Activated CD4-positive, alpha-beta T cell treated with anti-CD3 and anti-CD28 coated beads, Interleukin-2, amount 50 U/mL, for 24 hours (primary cell): ENCODE measurements at places on chromosomes 16 and 17.

DNA sequence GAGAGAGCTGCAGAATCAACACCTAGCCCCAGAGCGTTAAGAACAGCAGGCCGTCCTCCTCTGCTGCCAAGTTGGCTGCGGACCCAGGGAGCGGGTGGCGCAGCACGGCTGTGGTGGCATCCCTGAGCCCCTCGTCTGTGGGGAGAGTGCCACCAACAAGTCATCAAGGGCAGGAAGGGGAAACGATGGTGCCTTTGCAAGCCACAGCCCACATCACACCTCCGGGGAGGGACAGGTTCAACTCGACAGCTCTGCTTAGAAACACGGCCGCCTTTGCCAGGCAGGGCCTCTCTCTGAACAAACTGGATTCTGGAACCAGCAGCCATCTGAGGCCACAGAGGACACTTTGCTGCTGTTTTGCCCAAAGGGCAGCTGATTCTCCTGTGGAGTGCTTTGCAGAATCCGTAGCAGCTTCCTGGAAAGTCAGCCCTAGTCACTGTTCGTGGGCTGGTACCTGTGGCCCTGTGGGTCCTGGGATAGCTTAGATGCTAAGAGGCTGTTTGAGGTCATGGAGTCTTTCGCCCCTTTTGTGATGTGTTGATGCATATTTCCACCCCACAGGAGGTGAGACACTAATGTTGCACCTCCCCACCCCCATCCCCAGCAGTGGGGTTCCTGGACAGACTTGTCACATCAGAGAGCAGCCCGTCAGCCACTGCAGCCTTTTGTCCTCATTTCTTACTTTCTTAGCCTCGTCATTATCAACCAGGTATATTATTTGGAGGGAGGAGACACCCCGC is 270.6 kb downstream of the CPPED1 start:
- DNase-seq, result no peak

DNA sequence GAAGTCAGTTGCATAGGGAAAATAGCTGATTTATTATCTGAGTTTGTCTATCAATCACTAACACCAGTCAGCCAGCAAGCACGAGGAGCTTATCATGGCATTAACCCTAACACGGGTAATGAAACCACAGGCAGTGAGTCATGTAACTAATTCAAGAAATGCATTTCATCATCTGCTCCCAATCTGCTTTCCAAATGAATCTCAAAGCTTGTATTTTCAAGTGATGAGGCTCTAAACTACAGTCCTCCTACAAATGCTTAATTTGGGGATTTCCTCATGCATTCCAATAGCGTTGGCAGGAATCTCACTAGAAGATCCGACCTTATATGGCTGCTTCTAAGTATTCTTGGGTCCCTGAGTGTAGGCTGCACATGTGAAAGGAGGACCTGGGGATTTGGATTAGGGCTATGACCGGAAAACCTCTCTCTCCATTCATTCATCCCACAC is 118.4 kb upstream of the HSBP1 start:
- no peak for DNase-seq

GRCh38 chr17:56431736-56432135 is 161.8 kb upstream of the NOG start:
- DNase-seq, result no peak

- no peak for DNase-seq
These were observed 6.5 kb upstream of the QRICH2 start for GRCh38 chr17:76314392-76315227.

DNA sequence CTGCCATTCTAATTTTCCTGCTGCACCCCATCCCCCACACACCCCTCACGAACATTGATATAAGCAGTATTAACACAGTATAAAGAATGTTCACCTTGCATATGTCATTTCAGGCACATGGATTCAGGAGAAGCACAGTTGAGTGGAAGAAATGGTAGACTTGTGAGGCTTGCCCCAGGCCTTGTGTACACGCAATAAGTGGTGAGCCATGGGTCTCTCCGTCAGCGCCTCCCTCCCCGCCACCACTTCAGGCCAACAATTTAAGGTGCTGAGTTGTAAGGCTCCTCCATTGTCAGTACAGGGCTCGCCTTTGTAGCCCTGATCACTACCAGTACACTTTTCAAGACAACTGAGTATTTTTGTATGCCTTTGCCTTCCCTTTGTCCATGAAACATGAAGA is 12.2 kb upstream of the CLEC18C start:
- no peak for DNase-seq

- DNase-seq, result peak; percentile 21
These were observed 37.8 kb downstream of the ITGAE start for GRCh38 chr17:3762922-3763776.

GRCh38 chr16:21656795-21657768 is 4.7 kb upstream of the IGSF6 start:
- DNase-seq, result peak; percentile 47

DNA sequence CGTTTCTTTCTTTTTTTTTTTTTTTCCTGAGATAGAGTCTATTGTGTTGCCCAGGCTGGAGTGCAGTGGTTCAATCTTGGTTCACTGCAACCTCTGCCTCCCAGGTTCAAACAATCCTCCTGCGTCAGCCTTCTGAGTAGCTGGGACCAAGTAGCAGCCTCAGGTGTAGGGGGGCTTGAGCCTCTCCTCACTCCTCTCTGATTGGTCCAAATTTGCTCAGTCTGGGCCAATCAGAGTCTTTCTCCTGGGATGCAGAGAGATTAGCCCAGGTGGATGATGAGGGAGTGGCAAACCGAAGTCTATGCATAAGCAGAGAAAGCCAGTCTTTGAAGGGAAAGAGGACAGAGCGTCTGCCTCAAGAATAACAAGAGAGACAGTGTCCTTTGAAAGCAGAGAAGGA is 99.0 kb downstream of the BMERB1 start:
- no peak for DNase-seq

DNA sequence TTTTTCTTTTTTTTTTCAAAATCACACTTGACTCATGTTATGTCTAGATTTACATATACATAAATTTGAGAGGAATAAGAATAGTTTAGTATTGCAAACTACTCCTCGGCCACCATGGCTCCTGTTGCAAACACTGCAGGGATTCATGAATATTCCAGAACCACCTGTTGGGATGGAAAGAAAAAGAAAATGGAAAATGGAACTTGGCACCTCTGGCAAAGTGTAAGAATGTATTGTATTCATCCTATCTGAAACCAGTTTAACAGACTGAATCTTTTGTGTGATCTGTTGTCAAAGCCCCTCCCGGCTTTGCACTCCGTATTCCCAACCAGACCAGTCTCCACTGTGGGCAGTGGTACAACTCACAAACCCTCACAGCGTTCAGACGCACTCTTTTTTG is 124.4 kb downstream of the SPECC1 start:
- DNase-seq, result no peak

DNA sequence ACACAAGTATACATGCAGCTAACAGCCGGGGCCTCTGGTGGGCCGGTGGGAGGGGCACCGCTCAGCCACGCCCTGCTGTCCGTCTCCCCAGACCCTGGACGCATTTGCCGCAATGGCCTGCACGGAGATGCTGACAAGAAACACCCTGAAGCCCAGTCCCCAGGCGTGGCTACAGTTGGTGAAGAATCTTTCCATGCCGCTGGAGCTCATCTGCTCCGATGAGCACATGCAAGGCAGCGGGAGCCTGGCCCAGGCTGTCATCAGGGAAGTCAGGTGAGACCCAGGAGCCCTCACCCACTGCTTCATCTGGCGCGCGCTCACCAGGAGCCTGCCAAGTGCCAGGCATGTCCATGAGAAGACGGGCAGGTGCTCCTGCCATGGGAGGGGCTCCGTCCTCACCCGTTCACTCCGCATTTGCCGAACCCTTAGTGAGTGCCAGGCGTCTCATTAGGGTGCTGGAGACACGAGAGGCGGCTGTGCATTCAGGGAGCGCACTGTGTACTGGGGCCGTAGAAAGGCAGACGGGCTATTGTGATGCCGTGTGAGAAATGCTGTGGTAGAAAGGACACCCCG is 51.4 kb upstream of the ENDOV start:
- DNase-seq, result no peak

DNA sequence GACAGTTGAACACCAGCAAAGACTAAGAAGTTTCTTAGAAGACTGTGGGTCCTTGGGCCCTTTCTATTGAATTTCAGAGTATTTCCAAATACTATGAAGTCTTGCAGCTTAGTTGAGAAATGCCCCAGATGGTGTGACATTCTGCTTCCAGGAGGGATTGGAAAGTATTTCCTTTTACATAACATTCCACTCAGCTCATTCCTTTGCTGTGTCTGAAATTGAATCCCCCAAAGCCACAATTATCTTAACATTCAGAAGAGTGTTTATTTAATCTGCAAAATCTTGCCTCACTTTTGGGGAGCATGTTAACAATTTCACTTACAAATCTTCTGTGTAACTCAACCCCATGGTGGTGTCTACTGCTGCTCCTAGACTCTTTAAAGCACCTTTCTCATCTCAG is 307.7 kb downstream of the WWOX start:
- no peak for DNase-seq

DNA sequence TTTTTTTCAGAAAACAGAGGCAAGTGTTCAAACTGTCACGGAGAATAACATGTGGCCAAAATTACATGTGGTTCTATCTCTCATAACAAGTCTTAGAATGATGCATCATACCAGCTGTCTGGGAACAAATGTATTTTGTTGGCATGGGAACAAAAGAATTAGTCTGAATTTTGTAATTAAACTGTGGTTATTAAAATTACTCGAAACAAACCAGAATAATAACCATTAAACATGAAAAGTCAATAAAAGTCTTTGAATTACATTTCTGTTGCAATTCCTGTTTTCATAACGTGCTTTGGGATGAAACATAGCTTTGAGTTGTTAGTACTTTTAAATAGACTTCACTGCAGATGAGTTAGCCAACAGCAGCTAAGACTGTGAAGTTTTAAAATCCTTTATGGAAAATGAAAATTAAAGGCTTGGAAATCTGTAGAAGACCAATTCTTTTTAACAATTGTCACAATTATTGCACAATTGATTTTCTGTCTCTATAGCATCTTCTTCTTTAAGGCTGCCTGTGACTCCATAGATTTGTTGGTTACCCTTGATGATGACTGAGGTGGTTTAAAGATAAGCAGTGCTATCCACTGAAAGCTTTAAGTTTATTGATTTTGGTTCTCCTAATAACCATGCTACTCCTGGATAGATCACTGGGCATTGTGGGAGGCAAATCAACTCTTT is 117.9 kb upstream of the AXIN2 start:
- DNase-seq, result no peak

GRCh38 chr17:31726980-31727427 is 132.0 kb downstream of the COPRS start:
- DNase-seq, result no peak

- no peak for DNase-seq
These were observed 83.8 kb downstream of the MARF1 start for GRCh38 chr16:15559176-15559575.

DNA sequence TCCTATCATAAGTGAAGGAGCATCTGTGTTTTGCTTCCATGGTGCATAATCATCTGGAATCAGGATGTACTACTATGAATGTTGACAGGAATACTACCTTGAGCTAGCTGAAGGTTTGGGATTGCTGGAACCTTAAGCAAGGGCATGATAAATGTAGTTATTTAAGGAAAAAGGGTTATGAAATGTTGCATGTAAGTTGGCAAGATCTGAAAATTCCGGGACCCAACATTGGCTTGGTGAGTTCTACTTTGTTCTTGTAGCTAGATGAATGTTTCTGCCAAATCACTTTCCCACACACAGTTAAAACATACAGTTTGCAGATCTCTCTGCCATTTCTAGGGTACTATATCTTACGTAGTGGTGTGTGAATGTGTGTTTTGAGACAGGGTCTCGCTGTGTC is 13.6 kb downstream of the RHOT1 start:
- DNase-seq, result no peak

DNA sequence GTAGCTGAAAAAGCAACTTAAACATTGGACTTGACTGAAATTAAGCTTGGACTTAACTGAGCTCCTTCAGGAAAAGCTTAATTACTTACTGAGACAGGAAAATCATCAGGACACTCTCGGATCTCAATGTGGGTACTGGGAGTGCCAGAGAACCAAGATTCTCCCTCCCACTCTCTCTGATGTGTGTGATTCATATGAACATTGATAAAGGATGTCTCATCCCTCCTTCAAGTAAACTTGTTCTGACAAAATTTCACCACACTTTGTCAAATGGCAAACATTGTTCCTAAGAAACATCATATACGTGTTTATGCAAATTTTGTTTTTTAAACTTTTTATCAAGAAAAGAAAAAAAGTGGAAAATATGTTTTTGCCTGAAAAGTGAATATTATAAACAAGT is 4.1 kb upstream of the SLFN5 start:
- DNase-seq, result no peak

DNA sequence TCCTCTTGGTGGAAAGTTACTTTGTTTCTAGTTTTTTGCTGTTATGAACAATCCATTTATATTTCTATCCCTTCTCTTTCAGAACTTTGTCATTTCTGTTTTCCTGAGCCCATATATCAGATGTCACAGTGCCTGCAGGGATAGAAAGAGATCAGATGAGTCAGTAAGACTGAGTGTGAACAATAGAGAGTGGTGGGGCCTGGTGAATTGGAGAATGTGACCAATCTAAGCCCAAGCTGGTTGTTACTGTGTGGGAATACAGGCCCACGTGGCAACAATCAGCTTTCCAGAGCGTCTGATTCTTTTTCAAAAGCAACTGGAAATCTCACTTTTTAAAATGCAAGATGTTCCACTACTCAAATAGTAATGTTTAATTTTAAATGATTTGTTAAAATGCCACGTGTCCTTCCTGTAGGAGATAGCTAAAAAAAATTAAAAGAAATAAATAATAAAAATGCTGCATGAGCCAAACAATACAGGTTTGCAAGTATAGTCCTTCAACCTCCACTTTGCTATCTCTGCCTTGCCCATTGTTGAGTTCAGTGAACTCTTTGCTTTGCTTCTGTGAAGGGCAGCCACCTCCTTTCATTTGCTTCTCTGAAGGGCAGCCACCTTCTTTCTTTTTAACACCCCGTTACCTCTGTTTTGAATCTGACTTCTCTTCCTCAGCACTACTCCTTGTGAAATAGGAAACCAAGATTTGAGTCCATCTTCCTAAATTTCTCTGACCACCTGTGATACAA is 9.6 kb downstream of the DCTN5 start:
- DNase-seq, result no peak

- DNase-seq, result no peak
These were observed 8.3 kb downstream of the LIG3 start for GRCh38 chr17:34988644-34989043.

- DNase-seq, result no peak
These were observed 139.4 kb downstream of the C16orf78 start for GRCh38 chr16:49513040-49513439.

DNA sequence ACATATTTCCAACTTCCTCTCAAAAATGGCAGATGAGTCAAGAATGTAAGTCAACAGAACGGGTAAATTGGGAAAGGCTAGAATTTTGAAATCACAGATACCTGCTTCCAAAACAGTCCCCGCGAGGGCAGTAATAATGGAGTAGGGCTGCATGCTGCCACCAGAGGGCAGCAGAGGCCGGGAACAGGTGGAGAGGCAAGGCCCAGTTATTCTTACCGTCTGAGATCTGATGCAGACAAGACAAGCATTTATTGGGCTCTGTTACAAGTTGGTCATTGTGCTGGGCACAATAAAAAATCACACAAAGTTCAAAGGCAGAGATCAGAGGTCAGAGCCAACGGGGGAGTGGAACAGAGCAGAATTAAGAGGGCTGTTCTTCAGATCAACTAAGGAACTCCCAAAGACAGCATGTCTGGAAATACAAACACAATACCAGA is 8.8 kb upstream of the MLKL start:
- DNase-seq, result peak; percentile 72

GRCh38 chr17:1169929-1170312 is 9.9 kb downstream of the ABR start:
- DNase-seq, result no peak

GRCh38 chr17:78411241-78411857 is 32.9 kb downstream of the PGS1 start:
- no peak for DNase-seq

GRCh38 chr17:36653374-36653773 is 52.0 kb downstream of the MRM1 start:
- DNase-seq, result no peak

- DNase-seq, result no peak
These were observed 87.1 kb downstream of the KCNJ12 start for GRCh38 chr17:21463204-21463661.
